ENCODE measurements at places on chromosomes 3 and 15.
A peak's percentile ranks its signal among the peaks of the same experiment; 100 is the strongest.

DNA sequence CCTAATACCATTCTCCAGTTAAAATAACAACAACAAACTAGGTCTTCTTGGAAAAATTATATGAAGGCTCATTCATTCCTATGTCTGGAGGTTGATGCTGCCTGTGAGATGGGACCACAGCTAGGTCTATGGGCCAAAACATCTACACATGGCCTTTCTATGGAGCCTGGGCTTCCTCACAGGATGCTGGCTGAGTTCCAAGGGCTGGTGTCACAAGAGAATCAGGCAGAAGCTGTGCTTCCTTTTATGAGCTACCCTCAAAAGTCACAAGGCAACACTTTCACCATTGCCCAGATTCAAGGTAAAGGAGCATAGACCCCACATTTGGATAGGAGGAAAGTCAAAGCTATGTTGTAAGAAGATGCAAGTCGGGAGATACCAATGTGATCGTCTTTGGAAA lies 4.6 kb upstream of the RTP2 start:
- ATAC-seq, result no peak

- no peak for ATAC-seq
Observed at GRCh38 chr3:45232521-45232920, 6.4 kb upstream of the TMEM158 start.

DNA sequence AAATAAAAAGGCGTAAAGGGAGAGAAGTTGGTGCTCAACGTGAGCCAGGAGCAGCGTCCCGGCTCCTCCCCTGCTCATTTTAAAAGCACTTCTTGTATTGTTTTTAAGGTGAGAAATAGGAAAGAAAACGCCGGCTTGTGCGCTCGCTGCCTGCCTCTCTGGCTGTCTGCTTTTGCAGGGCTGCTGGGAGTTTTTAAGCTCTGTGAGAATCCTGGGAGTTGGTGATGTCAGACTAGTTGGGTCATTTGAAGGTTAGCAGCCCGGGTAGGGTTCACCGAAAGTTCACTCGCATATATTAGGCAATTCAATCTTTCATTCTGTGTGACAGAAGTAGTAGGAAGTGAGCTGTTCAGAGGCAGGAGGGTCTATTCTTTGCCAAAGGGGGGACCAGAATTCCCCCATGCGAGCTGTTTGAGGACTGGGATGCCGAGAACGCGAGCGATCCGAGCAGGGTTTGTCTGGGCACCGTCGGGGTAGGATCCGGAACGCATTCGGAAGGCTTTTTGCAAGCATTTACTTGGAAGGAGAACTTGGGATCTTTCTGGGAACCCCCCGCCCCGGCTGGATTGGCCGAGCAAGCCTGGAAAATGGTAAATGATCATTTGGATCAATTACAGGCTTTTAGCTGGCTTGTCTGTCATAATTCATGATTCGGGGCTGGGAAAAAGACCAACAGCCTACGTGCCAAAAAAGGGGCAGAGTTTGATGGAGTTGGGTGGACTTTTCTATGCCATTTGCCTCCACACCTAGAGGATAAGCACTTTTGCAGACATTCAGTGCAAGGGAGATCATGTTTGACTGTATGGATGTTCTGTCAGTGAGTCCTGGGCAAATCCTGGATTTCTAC lies at the start of gene RARB:
RARB (plus strand) TSS at position 322 of the 847 bp plus-strand sequence; CDS start at position 791, 469 bp downstream.
- ATAC-seq, result peak; percentile 75

DNA sequence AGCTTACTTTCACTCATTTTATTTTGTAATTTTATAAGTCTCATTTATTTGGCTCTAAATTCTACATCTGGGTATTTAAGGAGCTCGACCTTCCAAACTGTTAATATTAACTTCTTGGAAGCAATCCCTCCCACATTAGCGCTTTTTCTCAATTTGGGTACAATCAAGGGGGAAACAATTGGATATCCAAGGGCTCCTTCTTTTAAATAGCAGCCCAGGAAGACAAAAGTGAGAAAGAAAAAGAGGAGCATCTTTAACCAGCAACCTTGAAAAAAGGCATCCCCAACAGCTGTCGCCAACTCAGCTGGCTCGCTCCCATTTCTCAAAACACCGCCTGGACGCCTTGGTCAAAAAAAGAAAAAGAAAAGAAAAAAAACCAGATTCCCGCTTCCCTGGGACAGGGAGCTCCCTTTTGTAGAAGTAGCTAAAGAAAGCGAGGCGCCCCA lies 873 bp downstream of the C3orf70 start:
- no peak for ATAC-seq

DNA sequence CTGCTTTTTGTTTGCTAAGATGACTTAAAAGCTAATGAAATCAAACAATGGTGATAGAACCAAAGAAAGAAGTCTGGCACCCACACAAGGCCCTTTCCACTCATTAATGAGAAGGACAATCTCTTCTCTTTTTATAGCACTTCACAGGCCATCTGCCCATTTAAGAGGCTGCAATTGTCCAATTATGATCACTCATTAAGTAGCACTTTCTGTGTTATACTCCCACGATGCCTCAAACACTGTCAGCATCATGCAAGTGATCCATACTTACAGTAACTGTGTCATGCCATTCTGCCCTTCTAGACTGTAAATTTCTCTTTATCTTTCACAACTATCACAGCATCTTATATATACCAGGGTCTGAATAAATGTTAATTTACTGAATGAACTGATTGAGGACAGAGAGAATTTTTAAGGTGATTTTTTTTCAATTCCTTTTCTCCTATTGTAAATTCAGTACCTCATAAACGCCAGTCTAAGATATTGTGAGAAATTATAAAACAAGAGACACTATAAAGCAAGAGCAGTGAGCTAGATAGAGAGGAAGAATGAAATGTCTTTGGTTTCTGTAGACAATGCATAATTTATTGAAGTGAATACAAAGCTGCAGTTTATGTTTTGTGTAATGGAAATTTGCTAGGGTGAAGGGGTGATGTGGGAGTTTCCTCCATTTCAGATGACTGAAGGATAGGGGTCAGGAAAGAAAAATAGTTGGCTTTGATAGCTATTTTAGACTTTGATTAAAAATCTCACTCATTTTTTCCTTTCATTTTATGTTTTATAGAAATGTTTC lies 17.3 kb downstream of the CD200 start:
- ATAC-seq, result no peak

DNA sequence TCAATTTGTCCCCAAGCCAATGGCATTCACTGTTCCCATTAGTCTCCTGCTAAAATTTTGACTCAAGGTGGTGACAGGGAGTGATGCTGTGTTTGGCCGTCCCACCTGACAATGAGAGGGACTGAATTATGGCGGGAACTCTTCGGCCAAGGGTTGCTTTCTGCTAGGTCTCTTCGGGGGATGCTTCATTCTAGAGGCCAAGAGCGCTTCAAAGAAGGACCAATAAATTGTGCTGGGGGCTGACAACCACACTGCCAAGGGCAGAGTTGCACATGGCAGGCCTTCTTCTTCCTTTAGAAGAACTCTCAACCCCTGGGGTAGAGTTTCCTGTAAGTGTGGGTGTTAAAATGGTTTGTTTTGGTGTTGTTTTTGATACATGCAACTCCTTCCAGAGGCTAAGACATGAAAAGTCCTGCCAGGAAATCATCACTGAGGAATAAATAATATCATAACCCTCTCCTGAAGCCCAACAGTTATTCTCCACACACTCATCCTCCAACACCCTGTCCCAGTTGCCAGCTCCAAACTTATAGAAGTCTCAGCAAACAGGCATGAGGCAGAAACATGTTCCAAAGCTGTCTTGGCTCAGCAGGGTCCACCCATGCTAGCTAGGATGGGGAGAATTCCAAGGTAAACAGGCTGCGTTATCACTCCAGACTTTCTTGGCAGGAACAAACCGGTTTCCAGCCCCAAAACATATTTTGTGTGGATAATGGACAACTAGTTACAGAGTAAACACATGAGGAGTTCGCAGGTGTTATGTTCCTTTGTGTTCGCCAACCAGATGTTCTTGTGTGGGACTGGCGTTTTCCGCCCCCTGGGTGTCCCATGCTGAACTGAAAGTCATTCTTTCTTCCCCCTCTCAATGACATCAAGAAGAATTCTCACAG lies 396.7 kb upstream of the RGMA start:
- no peak for ATAC-seq

GRCh38 chr3:124419303-124419702 lies 310.9 kb upstream of the UMPS start:
- ATAC-seq, result no peak

- no peak for ATAC-seq
Observed at GRCh38 chr15:74387621-74388362, 20.3 kb upstream of the CYP11A1 start.

GRCh38 chr3:152266221-152266995 lies 2.3 kb upstream of the MBNL1 start:
- ATAC-seq, result peak; percentile 63

GRCh38 chr3:155428563-155428962 lies 135.1 kb upstream of the STRIT1 start:
- no peak for ATAC-seq

DNA sequence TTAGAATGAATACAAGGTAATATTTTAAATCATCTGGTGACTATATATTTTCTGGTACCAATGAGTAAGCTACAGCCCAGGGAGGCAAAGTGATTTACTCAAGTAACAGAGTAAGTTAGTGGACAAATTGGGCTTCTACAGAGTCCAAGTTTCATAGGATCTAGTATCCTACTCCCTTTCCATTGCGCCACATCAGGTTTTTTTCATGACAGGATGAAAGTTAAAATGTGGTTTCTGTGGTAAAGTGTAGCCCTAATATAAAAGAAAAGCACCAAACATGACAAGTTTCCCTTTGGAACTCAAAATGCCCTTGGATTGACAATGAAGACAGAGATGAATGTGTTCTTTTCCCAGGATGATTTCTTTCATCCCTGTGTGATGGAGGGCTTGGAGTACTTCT lies 350.8 kb upstream of the ZNF385D start:
- ATAC-seq, result no peak

DNA sequence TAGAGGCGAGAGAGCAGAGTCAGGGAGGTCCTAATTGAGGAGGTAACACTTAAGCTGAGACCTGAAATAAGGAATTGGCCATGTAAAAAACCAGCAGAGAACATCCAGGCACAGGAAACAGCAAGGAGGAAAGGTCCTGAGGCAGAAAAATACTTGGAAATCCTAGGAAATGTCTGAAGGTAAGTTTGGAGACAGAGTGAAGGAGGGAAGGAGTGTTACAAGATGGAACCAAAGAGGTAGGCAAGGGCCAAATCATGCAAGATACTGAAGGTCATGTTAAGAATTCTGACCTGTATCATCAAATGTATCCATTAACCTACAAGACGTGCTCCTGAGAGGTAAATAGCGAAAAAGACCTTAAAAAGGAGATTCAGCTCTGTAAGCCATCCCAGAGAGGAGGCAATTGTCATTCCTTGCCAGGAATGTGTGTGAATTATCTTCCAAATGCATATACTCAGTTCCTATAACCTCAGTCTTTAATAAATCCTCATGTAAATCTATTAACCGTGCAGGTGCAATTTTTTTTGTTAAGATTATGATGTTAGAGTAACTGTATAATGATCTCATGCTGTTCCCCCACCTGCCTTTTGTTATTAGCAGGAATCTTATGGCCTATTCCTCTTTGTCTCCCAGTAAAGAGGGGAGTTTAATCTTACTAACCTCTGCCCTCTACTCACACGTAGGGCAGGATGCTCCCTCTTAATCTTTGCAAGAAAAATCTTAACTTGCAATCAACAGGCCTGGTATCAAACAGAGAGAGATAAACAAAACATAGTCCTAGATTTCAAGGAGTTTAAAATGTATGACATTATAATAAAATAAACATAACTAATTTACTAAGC lies 166.9 kb downstream of the ULK4 start:
- no peak for ATAC-seq

GRCh38 chr3:113668015-113668414 lies 28.4 kb downstream of the USF3 start:
- no peak for ATAC-seq

DNA sequence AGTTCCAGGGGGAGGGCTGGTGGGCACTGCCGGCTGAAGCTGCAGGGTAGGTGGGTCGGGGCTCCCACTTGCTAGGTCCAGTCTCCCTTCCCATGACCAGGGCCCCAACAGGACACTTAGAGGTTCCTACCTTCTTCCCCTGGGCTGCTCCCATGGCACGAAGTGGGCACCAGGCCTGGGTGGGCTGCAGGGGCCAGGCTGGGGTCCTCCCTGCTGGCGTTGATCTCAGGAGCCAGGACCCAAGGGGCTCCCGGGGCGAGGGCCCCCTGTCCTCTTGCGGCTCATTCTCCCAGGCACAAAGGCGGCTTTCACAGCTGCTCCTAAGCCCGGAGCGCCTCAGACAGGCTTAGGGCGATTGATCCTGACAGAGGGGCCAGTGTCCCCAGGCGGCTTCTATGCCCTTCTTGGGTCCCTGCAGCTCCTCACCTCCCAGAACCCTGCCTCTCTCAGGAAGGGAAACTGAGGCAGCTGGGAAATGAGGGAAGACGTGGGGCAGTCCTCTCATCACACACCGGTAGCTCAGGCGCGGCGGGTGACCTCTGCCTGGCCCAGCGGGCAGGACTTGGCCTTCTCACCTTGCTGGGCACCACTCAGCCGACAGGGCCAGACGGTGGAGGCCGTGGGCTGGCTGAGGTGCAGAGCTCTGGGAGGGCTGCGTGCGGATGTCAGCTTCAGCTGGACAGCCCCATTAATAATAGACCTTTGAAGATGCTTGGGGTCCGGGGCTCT lies 39.6 kb downstream of the FAM3D start:
- no peak for ATAC-seq

DNA sequence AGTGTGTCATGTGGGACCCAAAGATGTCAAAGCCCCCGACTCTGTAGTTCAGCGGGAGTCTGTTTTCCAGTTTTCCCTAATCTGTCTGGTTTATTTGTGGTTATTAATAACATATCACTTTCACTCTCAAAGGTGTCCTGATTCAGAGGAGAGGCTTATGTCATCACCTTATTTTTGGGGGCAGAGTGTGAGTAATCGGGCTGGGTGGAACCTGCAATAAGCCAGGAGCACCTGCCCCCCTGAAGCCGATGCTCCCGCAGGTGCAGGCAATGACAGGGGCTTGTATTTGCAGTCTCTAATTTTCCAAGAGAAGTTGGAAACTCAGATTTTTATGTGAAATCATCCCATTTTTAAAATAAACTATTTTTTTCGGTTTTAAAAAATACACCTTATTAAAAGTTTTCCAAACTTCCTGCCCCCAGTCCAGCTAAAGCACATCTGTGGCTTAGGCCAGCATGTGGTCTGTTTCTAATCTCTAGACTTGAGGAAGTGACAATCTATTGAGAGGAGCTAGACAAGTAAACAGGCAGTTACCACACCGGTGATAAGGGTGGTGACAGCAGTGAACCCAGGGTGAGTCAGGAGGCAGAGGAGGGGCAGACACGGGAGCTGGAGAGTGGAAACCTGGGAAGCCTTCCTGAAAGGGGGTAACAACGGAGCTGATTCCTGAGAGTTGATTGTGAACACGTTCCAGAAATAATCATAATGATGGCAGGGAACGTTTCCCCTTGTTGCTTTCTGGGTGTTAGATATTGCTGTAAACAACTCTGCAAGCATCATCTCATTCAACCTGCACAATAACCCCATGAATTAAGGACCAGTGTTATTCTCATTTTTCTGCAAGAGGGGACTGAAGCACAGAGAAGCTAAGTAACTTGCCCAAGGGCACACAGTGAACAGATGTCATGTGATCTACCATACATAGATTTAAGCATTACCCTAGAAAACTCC lies 37.2 kb downstream of the BHLHE40 start:
- ATAC-seq, result peak; percentile 41

- no peak for ATAC-seq
Observed at GRCh38 chr15:82774496-82774895, 31.4 kb downstream of the FSD2 start.
